ENCODE measurements at places on chromosomes 2 and 18.
A peak's percentile ranks its signal among the peaks of the same experiment; 100 is the strongest.

DNA sequence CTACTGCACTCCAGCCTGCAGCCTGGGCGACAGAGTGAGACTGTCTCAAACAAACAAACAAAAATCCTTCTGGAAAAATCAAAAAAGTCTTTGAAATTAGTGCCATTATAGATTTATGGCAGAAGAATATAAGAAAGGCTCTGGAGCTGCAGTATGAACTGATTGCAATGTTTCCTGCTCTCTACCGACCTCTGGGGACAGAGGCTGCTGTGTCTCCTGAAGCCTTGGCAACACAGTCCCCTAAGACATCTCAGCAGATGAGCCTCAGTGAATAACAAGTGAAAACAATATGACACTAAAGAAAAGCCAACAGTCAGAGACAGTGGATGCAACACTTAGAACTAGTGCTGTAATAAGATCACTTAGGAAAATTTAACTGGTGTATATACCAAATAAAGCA lies 494.9 kb upstream of the LRATD1 start:
- no peak for DNase-seq

DNA sequence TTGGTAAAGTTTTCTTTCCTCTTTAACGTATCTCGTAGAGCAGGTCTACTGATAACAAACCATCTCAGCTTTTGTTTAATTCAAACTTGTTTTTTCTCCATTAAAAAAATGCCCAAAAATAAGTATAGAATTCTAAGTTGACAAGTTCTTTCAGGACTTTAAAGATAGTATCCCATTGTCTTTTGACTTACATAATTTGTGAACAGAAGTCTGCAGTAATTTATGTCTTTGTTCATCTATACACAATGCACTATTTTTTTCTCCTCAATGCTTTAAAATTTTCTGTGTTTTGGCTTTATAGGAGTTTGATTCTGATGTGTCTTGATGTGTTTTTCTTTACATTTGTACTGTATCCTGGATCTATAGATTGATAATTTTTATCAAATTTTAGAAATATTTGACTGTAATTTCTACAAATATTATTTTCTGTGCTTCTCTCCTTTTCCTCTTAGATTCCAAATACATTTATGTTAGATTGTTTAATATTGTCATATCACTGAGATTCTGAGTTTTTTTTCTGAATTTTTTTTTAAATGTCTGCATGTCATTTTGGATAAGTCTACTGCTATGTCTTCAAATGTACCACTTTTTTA lies 143.3 kb downstream of the FTCDNL1 start:
- no peak for DNase-seq

- no peak for DNase-seq
These were observed 1176.2 kb downstream of the SUCLG1 start for GRCh38 chr2:83282841-83283240.

GRCh38 chr2:33013684-33014110 lies 66.9 kb downstream of the LTBP1 start:
- DNase-seq = no peak

DNA sequence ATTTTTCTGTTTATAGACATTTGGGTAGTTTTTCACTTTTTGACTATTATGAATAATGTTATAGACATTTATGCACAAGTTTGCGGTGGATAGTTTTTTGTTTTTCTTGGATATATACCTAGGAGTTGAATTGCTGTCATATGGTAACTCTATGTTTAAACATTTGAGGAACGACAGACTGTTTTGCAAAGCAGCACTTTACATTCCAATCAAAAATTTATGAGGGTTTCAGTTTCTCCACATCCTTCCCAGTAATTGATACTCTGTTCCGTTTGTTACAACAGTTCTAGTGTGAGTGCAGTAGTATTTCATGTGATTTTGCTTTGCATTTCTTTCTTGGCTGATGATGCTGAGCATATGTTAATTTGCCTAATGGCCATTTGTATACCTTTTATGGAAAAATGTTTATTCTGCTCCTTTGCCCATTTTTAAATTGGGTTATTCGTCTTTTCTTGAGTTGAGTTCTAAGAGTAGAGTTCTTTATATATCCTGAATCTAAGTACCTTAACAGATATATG lies 617.3 kb upstream of the LRATD1 start:
- no peak for DNase-seq

DNA sequence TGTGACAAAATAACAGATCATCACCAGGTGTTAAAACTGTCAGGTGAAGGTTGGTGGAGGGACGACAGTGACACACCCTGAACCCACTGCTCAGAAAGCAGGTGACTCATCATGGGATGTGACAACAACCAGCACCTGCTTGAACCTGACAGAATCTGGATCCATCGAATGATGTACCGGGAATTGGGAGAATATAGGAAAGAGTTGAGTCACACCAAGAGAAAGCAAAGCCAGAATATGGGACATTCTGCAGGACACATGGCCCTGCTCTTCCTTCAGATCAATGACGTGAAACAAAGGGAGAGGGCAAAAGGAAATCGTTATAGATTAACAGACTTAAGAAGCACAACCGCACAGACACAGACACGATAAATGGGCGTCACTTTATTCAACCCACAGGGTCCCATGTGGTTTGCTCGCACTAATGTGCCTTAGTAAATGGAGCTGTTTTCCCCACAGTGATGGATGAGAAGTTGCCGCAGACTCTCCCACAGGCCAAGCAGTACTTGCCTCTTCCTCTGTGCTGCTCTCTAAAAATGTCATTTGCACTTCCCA lies 100.1 kb downstream of the CRACDL start:
- no peak for DNase-seq

GRCh38 chr2:24353973-24354372 lies 6.4 kb downstream of the ITSN2 start:
- no peak for DNase-seq

DNA sequence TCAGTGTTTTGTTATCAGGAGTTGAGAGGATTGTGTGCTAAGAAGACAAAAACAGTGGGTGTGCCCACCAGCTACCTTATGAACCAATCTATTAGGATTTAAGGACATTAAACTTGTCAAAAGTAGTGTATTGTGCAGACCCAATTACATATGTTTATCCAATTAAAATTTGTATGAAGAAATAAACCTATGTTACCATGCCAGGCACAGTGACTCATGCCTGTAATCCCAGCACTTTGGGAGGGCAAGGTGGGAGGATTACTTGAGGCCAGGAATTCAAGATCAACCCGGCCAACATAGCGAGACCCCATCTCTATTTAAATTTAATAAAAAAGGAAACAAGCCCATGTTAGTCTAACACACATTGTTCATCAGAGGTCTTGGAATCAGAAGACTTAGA lies 162.2 kb downstream of the IRS1 start:
- DNase-seq = no peak

DNA sequence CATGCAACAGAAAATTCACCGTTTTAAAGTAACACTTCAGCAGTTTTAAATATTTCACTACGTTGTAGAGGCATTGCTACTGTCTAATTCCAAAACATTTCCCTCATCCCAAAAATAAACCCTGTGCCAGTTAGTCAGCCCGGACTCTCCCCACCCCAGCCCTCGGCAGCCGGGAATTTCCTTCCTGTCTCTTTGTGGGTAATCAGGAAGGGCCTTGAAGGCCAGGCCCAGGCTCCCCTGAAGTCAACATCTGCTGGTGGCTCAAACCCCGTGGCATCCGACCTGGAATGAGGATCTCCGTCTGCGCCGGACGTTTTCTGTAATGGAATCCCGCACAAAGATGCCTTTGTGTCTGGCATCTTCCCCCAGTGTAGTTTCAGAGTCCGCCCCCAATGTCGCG lies 219.6 kb downstream of the SNTG2 start:
- no peak for DNase-seq

GRCh38 chr2:84676295-84676694 lies 160.0 kb downstream of the DNAH6 start:
- DNase-seq = no peak

- DNase-seq = no peak
These were observed 8.0 kb downstream of the GPR39 start for GRCh38 chr2:132424526-132425121.

GRCh38 chr18:74499633-74500032 lies 3.5 kb downstream of the CNDP2 start:
- DNase-seq = peak; percentile 55

- DNase-seq = no peak
These were observed 168.1 kb downstream of the NRXN1 start for GRCh38 chr2:50863856-50864255.

DNA sequence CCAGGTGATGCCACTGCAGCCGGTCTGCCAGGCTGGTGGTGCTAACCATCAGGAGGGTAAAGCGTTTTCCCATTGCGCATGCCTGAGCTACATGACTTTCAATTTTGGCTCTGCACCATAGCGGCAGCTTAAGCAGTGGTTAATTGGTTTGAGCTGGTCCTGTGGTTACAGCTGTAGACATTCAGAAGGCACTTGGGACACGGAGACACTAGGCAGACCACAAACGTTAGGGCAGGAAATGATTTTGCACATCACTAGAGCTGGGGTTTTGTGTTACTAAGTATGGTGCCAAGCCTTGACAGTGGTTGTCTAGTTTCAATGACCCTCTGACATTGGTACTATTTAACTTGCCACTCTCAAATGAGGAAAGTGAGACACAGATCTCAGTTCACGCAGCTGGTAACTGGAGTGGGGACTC lies 28.9 kb upstream of the CNOT11 start:
- DNase-seq = peak; percentile 86

DNA sequence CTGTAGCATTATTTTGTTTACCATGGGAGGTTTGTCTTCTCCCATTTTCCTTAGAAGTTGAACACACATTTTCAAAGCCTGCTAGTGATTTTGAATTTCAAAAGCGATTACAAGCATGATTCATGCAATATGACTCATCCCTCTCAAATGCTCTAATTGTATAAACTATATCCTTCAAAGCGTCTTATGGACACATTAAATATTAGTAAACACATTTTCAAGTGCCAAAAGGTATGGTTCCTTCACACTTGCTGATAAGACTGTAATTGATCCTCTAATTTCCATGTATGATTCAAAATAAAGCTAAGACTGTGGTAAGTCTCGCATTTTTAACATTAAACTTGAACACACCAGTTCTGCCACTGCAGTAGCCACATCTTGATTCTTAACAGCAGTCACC lies 512.9 kb downstream of the LRRTM4 start:
- no peak for DNase-seq

DNA sequence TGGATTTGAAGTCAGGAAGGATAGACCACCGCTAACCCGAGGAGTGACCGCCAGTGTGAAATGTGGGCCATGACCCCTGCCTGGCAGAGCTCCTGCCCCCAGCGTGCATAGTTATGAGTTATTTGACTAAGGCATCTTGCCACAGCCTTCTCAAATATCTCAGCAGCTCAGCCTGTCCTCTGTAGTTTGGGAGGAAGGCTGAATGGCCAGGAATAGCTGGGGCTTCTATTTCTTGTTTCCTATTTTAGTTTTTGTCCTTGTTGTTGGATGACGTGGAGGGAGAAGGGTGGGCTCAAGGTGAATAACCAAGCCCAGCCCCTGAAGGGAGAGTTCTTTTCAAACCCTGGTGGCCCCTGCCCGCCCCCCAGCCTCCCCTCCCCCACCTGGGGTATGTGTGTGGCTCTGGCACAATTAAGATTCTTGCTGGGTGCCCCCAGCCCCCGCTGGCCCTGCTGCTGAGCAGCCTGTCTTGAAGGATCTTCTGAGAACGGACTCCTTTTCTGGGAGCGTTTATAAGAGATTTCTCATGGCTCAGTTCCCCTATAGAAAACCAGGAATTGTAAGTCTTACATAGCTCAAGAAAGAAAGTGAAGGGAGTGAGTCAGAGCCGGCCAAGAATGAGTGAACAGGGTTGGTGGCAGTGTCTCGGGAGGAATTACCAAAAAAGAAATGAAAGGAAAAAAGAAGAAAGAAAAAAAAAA lies 157.4 kb downstream of the GLI2 start:
- no peak for DNase-seq

GRCh38 chr2:108169982-108170625 lies 69.7 kb upstream of the SULT1C3 start:
- no peak for DNase-seq

DNA sequence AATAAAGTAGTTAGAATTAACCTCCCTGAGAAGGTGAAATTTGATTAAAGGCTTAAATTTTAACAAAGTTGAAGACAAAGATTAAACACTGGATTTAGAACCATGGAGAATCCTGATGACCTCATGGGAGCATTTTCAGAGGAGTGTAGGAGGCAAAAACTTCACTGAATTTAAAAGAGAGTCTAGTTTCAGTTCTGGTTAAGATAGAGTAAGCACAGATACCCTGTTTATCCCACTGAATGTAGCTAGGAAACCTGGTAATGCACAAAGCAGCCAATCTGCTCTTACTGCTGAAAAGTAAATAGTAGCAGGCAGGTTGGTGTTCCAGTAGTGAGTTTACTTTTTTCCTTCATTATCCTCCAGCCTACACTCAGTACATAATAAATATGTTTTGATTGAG lies 654.9 kb upstream of the SYT4 start:
- no peak for DNase-seq

- peak; percentile 65 for DNase-seq
These were observed 129.0 kb downstream of the NCK2 start for GRCh38 chr2:105873721-105874120.

- DNase-seq = no peak
These were observed 20.3 kb downstream of the SLC8A1 start for GRCh38 chr2:40431600-40431955.

DNA sequence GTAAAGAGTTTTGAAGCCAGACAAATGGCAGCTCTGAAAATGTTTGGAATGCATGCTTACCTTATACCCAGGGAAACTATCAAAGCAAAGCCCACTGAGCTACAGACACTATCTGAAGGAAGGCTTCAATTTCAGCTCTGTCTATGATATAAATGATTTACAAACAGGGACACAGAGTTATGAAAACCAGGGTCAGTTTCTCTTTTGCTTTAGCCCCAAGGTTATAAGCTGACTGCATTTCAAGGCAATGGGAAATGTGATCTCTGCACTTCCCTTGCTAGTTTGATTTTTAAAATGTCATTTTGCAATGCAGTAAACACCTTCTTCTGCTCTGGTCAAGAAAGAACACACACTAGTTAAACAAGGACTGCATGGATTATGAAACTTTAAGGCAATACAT lies 65.2 kb upstream of the CCDC195 start:
- no peak for DNase-seq

DNA sequence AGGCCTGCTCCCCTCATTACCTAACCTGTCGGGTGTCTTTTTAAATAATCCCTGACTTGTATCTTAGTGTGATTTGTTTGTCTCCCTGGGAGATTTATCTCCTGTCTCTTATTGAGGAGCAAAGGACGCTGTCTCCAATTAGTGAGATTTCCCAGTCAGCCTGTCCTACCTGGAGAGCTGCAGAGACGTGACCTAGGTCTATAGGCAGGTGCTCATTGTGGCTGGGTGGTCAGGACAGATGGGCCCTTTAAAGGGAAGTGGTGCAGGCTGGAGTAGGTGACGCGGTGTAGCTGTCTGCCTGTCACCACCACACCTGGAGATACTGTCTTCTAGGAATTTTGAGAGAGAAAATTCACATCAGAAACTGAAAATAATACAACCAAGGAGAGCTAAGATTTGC lies 28.0 kb downstream of the PLB1 start:
- DNase-seq = no peak

DNA sequence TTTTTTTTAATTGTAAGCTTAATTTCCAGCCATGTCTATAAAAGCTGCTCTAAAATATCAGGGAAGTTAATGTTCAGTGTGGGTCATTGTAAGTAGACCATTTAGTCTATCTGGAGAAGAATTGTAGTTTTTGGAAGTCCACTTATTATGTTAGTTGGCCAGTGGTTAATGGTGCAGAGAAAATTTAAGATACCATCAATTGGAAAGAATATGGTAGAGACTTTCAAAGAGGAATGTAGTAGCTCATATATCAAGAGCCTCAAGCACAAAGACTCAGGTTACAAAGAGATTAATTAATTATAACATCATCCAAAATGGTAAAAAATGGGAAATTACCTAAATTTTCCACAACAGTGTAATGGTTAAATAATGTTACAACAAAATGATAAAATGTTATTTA lies 127.8 kb upstream of the CAVIN2 start:
- no peak for DNase-seq
